Vagina (tissue), 2 donors: ENCODE measurements at places on chromosomes 1 and 21.

- no peak for DNase-seq
Measured at GRCh38 chr1:1419363-1419812, 1.7 kb downstream of the ANKRD65 start.

- DNase-seq = no peak
Measured at GRCh38 chr1:227747948-227748495, 12.8 kb downstream of the SNAP47 start.

DNA sequence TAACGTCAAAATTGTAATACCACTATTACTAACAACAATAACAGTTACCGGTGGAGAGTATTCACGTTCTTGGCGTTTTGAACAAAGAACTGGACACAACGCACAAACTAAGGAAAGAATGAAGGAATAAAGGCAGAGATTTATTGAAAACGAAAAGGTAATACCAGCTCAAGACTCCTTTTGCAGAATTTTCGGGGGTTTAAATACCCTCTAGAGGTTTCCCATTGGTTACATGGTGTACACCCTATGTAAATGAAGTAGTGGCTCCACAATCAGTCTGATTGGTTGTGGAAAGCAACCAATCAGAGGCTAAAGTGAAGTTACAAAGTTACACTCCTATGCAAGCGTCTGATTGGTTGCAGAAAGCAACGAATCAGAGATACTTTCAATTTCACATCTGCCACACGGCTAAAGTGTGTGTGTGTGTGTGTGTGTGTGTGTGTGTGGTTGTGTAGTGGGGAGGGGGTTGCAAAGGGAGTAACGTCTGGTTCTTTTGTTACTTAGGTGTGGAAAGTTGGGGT lies 1.1 kb upstream of the GTF2B start:
- DNase-seq = no peak

- DNase-seq = no peak
Measured at GRCh38 chr21:17466166-17466565, 46.7 kb upstream of the CXADR start.

- no peak for DNase-seq
Measured at GRCh38 chr1:100343897-100344296, 8.4 kb upstream of the CDC14A start.

GRCh38 chr1:198725090-198725489 lies 86.2 kb downstream of the PTPRC start:
- DNase-seq = no peak

GRCh38 chr21:45260191-45260825 lies 27.4 kb downstream of the POFUT2 start:
- no peak for DNase-seq

- DNase-seq = no peak
Measured at GRCh38 chr1:41659159-41659495, 174.6 kb upstream of the EDN2 start.

DNA sequence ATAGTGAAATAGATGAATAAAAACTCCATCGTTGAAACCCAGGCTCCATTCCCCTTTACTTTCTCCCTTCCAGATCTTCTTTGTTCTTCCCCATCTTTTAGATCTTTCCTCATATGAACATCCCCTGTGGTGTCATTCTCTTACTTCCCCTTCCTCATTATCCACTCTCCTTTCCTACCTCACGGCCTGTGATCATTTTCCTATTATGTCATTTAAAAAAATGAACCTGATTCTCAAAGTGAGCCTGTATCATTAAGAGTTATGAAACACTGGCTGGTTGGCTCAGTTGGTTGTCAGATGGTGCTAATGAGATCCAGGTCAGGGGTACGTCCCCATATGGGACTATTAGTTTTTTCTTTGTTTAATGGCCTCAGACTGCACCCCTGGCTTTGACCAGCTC lies 38.3 kb downstream of the TCEANC2 start:
- no peak for DNase-seq

DNA sequence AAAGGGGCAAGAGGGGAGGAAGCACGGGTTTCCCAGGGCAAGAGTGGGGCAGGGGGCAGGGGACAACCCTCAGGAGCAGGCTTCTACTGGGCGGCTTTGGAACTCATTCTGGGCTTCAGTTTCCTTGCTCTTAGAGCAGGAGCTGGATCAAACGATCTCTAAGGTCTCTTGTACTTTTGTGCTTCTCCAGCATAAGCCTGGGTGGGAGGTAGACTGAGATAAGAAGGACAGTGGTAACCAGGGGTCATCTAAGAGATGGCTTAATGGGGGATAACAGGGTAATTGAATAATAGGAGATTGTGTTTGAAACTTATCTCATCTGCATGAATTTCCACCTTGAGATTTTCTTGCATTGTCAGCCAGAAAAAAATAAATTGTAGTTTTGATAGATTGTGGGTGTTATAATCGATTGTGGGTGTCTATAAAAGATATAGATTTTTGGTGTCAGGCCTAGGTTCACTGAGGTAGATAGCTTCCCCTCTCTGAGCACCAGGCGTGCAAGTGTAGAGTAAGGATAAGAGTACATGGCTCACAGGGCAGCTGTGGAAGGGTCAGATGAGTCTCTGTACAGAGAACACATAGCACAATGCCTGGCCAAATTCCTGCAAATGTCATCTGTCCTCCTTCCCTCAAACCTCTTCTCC lies 68.0 kb downstream of the CD58 start:
- no peak for DNase-seq

- no peak for DNase-seq
Measured at GRCh38 chr1:187819086-187819485, 990.3 kb downstream of the PLA2G4A start.

DNA sequence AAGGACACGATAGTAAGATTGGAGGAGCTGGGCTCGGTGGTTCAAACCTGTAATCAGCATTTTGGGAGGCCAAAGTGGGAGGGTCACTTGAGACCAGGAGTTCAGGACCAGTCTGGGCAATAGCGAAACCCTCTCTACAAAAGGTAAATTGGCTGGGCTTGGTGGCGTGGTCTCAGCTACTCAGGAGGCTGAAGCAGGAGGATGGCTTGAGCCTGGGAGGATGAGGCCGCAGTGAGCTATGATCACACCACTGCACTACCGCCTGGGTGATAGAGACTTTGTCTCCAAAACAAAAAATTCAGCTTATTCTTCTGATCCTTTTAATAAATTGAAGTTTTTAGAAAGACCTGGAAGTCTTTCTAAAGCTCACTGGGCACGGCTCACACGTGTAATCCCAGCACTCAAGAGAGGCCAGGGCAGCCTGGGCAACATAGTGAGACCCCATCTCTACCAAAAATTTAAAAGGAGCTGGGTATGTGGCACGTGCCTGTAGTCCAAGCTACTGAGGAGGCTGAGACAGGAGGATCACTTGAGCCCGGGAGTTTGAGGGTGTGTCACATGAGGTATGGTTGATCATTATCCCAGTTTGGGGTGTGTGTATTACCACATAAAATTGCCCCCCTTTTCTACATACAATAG lies 15.3 kb downstream of the MASP2 start:
- DNase-seq = no peak

DNA sequence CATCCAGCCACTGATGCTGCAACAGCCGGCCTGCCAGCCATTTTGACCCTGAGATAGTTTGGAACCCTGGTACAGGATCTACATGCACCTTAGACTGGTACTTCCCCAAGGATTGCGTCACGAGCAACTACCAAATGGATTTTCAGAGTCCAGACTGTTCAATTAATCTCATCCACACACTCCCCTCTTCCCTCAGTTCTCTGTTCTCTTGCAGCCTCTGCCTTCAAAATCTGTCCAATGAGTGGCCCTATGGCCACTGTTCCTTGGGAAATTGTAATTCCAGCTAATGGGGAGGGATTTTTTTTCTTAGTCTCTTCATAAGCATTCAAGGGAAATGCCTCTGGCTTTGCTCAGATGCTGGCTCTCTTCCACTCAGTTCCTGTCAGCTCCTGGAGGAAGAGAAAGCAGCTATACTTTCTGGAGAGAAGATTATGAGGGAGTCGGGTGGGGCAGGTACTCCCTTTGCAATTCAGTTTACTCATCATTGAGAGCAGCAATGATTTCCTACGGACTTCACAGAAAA lies 19.8 kb upstream of the UAP1 start:
- peak; percentile 94 for DNase-seq

GRCh38 chr1:40948741-40949443 lies 30.6 kb upstream of the CTPS1 start:
- DNase-seq = no peak

DNA sequence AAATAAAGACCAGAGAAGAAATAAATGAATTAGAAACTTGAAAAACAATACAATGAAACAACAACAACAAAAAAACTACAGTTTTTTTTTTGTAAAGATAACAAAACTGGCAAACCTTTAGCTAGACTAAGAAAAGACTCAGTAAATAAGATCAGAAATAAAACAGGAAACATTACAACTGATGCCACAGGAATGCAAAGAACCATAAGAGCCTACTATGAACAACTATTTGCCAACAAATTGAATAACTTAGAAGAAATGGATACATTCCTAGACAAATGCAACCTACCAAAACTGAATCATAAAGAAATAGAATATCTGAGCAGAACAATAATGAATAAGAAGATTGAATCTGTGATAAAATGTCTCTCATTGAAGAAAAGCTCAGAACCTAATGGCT lies 742.0 kb downstream of the ADGRL2 start:
- no peak for DNase-seq

GRCh38 chr1:80657707-80658106 lies 1143.0 kb upstream of the ADGRL2 start:
- no peak for DNase-seq

DNA sequence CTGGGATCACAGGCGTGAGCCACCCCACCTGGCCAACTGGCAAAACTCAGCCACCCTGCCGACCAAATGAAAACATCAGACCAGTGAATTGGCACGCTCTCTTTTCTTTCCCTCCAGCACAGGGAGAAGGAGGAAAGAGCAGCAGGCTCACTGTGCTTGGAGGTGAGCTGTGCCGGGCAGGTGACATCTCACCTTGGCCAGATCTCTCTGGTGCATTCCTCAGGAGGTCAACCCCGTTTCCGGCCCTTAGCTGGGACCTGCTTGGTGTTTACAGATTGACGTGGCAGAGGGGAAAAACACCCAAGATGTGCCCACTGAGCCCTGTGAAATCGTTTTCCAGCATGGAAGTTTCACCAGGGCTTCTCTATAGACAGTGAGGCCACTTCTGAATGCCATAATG lies 45.1 kb downstream of the TMEM51 start:
- no peak for DNase-seq

DNA sequence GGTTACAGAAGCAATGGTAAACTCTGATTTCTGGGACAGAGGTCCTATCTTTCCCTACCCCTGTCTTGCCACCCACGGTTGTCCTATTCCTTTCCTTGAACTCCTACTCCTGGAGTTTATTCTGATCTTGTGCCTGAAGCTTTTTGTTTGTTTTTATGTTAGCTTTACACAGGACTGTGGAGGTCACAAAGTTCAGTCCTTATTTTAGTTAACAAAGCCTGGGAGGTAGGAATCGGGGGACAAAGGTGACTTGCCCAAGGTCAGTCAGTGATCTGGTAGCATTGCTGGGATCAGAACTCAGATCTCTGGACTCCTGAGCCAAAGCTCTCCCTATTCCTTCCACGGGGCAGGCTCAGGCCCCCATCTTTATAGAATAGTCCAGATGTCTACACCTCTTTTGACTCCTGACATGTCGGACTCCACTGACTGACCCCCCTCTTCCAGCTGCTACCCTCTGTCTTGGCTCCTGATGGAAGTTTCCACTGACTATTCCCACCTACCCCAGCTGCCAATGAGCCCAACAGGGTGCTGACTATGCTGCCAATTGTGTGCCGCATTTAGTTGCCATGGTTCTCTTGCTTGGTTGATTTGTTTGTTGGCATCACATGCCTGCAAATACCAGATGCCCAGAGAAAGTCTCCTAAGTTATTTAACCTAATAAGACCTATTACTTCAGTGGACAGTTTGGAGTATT lies 9.9 kb downstream of the F5 start:
- no peak for DNase-seq

GRCh38 chr1:190477762-190478148 lies at the start of gene BRINP3:
Gene BRINP3, minus strand, starts transcription at chr1:190477864.
- DNase-seq = no peak

DNA sequence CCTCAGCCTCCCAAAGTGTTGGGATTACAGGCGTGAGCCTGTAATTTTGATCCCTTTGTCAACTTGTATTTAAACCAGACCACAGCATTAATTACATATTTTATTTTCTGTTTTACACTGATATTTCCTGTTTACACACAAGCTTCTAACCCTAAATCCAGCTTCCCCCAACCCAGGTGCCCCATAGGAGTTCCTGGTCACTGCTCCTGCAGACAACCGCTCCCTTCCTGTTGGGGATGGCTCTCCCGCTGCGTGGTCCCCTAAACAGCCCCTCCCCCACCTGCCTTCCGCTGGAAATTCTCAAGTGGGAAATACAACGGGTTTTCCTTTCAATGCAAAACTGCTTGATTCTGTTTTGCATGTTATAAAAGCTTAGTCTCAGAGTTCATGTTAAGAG lies 3.7 kb downstream of the CSTB start:
- no peak for DNase-seq

GRCh38 chr21:25640943-25641292 lies 1.9 kb downstream of the JAM2 start:
- no peak for DNase-seq

DNA sequence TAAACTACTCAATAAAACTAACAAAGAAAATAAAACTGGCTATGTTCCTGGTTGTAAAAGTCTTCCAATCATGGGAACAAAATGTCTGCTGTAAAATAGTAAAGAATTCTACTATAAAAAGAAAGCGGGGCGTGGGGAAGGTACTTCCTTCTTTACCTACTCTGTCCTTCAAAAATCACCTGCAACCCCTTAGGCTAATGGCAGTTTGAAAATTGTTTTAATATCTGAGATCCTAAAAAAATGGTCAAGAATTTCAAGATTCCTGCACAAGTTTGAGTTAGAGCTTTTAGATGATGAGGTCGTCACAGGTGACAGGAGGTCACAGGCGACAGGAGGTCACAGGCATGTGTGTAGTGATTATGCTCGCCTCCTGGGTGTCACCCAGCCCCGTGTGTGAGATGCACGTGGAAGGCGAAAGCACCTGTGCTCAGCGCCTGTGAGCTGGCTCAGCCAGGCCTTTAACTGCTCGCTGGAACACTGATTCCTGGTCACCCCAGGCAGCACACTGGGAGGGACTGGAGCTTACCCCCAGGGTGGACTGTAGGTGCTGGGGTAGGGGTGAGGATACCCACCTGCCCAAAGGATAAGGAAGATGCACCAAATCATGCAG lies 18.6 kb upstream of the TMPRSS2 start:
- no peak for DNase-seq

DNA sequence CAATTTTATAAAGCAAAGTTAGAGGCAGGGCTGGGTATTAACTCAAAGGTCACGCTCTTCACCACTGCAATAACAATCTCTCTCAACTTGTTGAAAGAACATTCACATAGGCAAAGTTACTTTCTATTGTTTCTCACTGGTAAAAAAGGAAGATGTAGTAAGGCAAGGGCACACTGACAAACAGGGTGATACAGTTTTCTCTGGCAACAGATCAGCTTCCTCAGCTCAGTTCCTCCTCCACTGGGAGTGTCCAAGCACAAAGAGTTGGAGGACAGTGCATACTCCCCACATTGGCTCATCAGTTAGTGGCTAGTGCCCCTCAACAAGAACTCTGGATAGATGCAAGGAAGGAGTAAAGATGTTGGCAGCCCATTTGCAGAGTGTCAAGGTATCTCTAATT lies 3.7 kb downstream of the PLPPR4 start:
- DNase-seq = no peak

GRCh38 chr1:235670157-235670776 lies 20.7 kb upstream of the GNG4 start:
- no peak for DNase-seq
